Stimulated activated CD4-positive, alpha-beta T cell treated with anti-CD3 and anti-CD28 coated beads, Interleukin-12 subunit alpha, Interleukin-12 subunit beta, amount 100 ng/mL, for 24 hours (primary cell): ENCODE measurements at places on chromosomes 5 and 9.

DNA sequence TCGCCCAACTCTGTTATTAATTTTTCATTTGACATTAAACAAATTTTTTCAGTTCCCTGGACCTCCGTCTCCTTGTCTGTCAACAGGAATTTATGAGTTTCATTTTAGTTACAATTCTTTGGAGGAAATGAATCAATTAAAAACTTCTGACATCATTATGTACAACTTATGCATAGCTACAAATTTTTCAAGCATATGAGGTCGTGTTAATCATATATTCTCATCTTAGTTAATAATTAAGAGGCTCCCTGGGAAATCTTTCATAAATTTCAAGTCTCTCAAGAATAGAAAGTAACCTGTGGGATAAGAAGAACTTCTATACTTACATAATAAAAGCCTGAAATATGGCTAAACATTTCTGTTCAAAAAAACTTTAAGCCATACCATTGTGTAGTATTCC is 3.4 kb downstream of the UGT3A1 start:
- DNase-seq = no peak

DNA sequence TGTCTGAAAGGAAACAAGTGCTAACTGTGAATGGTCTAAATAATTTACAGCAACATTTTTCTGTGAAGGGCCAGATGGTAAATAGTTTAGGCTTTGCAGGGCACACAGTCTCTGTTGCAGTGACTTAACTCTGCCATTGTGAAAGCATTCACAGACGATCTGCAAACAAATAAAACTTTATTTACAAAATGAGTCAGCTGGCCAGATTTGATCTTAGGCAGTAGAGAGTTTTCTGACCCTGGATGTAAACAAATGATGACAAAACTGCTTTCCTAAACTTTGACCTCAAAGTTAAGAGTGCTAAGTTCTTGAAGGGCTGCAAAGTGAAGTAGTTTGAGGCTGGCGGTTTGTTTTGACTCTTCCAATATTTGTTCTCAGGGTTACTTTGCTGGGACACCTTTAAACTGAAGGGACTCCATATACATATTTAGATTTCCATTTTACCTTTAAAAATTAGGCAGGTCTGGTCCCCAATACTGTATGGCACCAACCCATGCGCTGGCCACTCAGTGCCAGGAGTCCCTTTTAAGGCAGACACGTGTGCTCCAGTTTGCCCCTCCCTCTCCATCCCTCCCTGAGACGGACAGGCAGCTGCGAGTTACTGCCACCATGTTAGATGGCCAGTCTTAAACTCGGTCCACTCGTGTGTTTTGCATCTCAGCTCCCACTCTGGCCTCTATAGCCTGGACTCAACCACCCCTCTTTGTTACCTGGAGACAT is 4.0 kb upstream of the ADAMTS16 start:
- no peak for DNase-seq

DNA sequence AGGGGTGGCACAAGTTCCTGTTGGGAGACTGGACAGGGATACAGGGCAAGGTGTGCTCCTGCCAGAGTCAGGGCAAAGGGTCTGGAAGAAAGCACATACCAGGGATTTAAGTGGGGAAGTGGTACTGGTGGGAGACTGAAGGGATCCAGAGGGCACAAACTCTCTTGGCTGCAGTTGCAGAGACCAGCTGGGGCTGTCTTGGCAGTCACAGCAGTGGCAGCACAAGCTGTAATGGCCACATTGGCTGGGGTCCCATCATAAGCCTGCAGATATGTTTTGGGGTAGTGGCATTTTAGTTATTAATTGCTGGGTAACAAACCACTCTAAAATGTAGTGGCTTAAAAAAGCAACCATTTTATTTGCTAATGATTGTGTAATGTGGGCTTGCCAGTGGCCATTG is 492.2 kb downstream of the ENC1 start:
- DNase-seq = no peak

DNA sequence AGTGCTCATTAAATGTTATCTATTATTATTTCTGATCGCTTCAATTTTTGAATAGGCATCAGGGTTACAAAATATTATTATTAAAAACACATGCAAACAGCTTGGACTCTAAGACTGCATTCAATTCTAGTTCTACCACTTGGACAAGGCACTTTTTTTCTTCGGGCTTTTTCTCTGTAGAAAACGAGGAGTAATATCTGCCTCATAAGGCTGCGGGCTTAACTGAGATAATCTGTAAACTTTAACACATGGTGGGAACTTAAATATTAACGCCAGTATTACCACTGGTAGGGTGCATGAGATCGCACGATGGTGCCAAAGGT is 511 bp upstream of the SPDL1 start:
- no peak for DNase-seq

GRCh38 chr5:143582869-143583268 is 179.4 kb upstream of the NR3C1 start:
- no peak for DNase-seq

DNA sequence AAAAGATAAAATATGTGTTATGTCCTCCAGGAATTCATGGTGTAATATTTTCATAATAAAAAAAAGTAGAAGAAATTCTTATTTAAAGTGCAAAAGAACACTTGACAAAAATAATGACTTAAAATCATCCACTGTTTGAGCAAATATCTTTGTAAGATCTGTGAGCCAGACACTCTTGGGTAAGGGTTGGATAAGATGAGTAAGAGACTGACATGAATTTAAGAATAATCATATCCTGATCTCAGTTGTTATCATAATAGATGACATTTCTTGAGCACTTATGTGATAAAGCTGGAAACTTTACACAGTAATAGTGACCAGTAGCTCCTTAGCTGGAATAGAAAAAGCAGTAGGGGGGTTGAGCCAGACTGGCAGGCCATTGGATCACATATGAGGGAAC is 40.0 kb upstream of the ADRB2 start:
- no peak for DNase-seq

DNA sequence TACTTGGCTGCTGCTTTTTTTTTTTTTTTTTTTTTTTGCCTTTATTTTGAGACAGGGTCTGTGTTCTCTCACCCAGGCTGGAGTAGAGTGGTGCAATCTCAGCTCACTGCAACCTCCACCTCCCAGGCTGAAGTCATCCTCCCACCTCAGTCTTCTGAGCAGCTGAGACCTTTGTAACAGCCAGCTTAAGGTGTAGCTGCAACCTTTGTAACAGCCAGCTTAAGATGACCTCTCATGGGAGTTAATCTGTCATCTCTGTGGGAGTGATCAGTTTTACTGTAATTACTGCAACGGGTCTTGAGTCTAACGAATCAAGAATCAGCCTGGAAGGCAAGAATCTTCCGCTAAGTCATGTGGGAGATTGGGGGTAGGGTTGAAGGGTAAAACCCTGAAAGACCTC is 31.6 kb upstream of the SNX2 start:
- DNase-seq = no peak

DNA sequence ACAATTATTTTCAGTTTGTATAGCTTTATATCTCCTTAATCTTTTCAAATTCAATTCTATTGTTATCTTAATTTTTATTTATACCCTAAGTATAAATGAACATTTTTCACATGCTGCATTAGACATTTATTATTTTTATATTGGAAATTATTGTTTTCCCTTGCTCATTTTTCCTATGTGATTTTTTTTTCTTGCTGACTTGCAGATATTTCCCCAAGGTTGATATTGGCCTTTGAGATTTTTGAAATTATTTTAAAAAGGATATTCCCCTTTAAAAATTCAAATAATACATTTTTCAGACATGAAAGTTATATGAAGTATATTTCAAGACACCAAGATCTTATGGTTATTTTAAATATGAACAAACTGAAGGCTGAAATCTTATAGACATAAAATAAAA is 234.2 kb downstream of the TRIM36 start:
- no peak for DNase-seq

- no peak for DNase-seq
Measured at GRCh38 chr5:173200356-173200755, 34.6 kb downstream of the NKX2-5 start.
